CD8-positive, alpha-beta memory T cell (primary cell): ENCODE measurements at places on chromosomes 7 and 10.
A peak's percentile ranks its signal among the peaks of the same experiment; 100 is the strongest.

- no peaks in the 10 kb centered on the region for H3K36me3 ChIP-seq
- no peaks in the 10 kb centered on the region for H3K27me3 ChIP-seq
- DNase-seq, result no peak
- H3K4me1 ChIP-seq, result no peaks in the 10 kb centered on the region
- H3K27ac ChIP-seq, result no peak overlapping the region
These were observed 542.1 kb downstream of the TCERG1L start for GRCh38 chr10:130769146-130770017.

DNA sequence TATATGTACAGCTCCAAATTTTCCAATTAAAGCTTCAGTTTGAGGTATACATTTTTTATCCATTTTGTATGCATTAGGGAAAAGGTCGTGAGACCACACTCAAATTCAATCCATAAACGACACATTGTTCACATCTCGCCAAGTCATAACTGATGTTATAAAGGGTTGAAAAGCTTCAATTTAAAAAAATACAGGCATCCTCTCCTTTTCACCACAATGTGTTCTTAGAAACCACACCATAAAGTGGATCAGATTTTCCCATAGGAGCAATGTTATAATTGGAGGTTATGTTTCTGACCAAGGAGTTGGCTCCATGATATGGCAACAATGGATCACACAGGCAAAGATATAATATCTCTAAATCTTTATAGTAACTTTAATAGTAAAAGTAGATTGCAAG, 663.6 kb downstream of the PARD3 start:
- no peaks in the 10 kb centered on the region for H3K36me3 ChIP-seq
- H3K27ac ChIP-seq, result no peak overlapping the region
- H3K4me3 ChIP-seq, result no peak overlapping the region
- no peaks in the 10 kb centered on the region for H3K27me3 ChIP-seq
- DNase-seq, result no peak

DNA sequence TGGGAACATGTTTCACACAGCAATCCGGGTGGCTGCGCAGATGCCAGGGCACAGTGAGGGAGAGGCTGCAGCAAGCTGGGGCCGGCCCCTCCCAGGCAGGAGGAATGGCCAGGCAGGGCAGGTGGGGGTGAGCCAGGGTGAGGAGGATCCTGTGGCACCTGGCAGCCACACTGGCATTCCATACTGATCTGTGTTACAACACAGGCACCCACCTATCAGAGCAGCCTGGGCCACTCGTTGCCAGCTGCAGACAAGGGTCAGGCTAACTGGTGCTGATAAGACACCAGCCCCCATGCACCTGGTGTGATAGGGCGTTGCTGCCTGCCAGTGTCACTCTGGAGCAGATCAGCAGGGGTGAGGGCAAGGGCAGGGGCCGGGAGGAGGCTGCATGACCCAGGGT, 16.6 kb upstream of the RET start:
- no peaks in the 10 kb centered on the region for H3K27me3 ChIP-seq
- no peak for DNase-seq
- H3K36me3 ChIP-seq, result no peaks in the 10 kb centered on the region
- H3K4me1 ChIP-seq, result no peaks in the 10 kb centered on the region
- H3K27ac ChIP-seq, result no peak overlapping the region
- no peak overlapping the region for H3K4me3 ChIP-seq

DNA sequence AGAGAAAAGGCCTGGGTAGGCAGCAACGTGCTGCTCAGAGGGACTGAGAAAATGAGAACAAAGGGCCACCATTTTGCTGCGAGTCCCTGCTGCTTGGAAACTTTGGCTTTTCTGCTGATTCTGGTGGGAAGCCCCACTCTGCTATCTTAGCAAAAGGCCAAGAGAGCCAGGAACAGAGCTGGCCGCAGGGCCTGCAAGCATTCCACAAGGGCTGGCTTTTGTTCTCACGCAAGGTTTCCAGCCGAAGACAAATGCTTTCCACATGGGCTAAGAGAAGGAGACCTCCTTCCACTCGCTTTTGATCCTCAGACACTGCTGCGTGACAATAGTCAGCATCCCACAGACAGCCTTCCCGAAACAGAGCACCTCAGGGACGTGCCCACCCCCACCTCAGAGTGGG, 163.1 kb downstream of the ARHGAP12 start:
- no peak for DNase-seq
- H3K27ac ChIP-seq, result no peak overlapping the region
- no peaks in the 10 kb centered on the region for H3K27me3 ChIP-seq
- no peaks in the 10 kb centered on the region for H3K36me3 ChIP-seq
- H3K4me3 ChIP-seq, result no peak overlapping the region

DNA sequence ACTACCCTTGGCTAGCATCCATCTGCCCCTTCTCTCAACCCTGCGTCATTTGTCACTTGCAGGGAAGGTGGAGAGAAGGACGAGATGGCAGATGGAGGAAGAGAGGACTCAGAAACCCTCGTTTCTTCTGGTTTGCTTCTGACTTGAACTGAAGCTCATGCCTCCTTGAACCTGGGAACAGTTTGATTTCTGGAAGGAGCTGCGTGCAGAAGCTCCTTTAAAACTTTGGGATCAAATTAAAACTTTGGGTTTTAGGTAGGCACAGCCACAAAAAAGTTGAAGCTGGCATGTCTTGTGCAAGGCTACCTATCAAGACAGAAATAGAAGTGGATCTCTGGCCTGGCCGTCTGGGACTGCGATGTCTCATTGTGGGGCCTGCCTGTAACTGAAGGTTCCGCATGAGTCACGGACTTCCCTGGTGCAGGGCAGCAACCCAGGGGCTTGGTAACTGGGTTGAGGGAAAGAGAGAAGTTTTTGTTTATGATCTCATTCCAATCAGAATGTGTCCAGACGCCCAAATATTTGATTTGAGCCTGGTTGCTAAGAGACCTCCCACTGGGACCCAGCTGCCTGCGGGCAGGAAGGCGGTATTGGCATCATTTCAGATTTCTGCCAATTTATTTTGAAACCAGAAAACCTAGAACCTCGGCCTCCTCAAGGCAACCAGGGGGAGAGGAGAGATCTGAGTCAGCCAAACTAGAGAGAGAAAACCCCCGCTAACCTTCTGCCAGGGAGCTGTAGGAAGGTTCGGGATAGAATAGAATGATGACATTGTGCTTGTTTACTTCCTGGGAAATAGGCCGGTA, 15.8 kb upstream of the CAMK1D start:
- H3K4me3 ChIP-seq, result no peak overlapping the region
- no peaks in the 10 kb centered on the region for H3K36me3 ChIP-seq
- no peaks in the 10 kb centered on the region for H3K27me3 ChIP-seq
- no peak for DNase-seq

- peak overlapping the region; percentile 43 for H3K27ac ChIP-seq
- peaks cover 40% of the 10 kb centered on the region for H3K4me1 ChIP-seq
- no peak for DNase-seq
- no peaks in the 10 kb centered on the region for H3K36me3 ChIP-seq
- no peaks in the 10 kb centered on the region for H3K27me3 ChIP-seq
- H3K4me3 ChIP-seq, result peak overlapping the region; percentile 45
These were observed 493 bp downstream of the ZMIZ2 start for GRCh38 chr7:44748948-44749731.

DNA sequence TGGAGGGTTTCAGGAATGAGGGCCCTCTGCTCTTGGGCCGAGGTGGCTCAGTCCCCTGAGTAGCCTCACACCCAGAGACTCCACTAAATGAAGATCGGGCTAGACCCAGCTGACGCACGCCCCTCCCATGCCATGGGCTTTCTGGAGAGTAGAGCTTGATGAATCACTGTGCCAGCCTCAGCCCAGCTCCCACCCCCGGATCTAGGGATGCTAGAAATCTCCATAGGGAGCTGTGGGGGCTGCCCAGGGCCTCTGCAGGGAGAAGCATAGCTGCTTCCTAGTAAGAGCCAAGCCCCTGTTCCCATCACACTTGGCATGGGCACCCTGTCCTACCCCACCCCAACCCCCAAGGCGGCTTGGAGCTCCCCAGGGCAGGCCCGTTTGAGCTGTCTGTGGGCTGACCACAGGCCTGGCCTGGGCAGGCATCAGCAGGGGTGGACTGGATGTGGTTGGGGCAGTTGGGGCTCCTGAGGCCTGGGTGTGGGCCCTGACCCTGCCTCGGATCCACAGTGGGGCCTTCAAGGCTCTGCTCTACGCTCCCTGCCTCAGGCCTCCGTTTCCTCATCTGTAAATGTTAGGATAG, 121.2 kb downstream of the ZMIZ1 start:
- no peaks in the 10 kb centered on the region for H3K36me3 ChIP-seq
- H3K27me3 ChIP-seq, result no peaks in the 10 kb centered on the region
- no peak overlapping the region for H3K4me3 ChIP-seq
- DNase-seq, result no peak

DNA sequence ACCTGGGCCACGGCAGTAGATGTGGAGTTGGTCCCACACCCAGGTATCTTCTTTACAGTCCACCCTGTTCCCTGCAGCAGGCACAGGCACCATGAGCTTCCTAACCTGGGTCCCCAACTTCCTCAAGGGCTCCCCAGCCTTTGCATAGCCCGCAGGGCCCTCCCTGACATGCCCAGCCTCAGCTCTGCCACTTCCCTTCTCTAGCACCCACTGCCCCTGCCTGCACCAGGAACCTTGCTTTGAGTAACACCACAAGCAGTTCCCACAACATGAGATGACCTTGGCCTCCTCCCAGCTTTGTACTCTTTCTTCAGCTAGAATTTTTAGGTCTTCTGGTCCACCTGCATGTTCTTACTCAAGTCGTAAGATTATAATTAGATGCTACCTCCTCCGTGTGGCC, 92.2 kb upstream of the ZPBP start:
- H3K4me3 ChIP-seq, result no peak overlapping the region

DNA sequence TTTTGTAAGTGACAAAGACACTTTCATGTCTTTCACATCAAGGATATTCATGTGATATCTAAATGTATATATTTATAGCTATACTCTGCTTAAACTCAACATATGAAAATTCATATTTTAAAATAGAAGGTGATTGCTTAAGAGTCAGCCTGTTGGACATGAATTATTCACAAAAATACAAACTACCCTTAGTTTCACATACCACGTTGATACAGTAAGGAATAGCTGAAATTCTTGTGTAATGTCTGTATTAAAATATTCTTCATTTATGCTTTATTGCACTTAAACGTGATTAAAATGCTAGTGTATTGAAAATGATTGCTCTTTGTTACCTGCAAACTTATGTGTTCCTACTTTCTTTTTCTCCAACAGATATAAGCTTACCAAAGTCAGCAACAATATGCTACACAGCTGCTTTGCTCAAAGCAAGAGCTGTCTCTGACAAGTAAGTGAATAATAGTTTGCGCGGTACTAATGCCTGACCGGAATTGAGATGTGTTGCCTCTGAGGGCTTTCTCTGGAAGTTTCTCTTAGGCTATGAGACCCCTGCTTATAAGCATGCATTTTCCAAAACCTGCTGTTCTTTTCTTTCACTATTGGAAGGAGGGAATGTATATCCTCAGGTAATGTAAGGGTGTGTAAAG, 133.8 kb downstream of the WNT2 start:
- H3K27ac ChIP-seq, result no peak overlapping the region
- DNase-seq, result no peak
- H3K27me3 ChIP-seq, result no peaks in the 10 kb centered on the region
- H3K4me3 ChIP-seq, result no peak overlapping the region
- H3K4me1 ChIP-seq, result no peaks in the 10 kb centered on the region
- H3K36me3 ChIP-seq, result no peaks in the 10 kb centered on the region

GRCh38 chr10:91636892-91637291, 4.0 kb upstream of the PPP1R3C start:
- H3K4me1 ChIP-seq, result no peaks in the 10 kb centered on the region
- H3K36me3 ChIP-seq, result no peaks in the 10 kb centered on the region
- no peak overlapping the region for H3K4me3 ChIP-seq
- H3K27me3 ChIP-seq, result peaks cover 9% of the 10 kb centered on the region

- H3K27ac ChIP-seq, result no peak overlapping the region
These were observed 223.9 kb upstream of the PPP2R2D start for GRCh38 chr10:131676800-131677421.

GRCh38 chr10:101000915-101001658, 1.5 kb downstream of the LZTS2 start:
- H3K27me3 ChIP-seq, result no peaks in the 10 kb centered on the region
- H3K4me3 ChIP-seq, result no peak overlapping the region
- no peak for DNase-seq
- peak overlapping the region; percentile 67 for H3K27ac ChIP-seq
- H3K4me1 ChIP-seq, result peaks cover 23% of the 10 kb centered on the region
- H3K36me3 ChIP-seq, result no peaks in the 10 kb centered on the region

DNA sequence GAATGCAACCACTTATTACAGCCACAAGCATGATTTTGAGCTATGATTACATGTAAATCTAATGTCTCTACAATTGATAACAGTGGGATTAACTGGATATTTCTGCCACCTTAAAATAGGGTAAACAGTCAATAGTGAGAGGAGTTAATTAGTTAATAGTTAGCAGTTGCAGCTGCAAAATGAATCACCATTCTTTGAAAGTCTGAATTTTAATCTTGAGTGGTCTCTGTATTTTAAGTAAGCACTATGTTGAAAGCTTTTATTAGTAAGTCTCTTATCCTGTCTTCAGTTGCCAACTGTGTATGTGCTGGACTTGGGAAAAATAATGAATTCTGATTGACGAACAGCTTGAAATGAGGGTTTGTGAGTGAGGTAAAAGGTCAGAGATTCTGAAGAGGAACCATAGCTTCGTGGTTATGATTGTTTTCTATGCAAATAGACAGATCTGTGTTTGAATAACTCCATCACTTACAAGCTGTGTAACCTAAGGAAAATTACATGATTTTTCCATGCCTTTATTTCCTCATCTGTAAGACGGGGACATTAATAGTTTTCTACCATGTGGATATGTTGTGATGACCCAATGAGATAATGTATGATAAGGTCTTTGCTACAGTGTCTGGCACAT, 75.2 kb downstream of the RNLS start:
- H3K27me3 ChIP-seq, result no peaks in the 10 kb centered on the region
- no peaks in the 10 kb centered on the region for H3K4me1 ChIP-seq
- no peaks in the 10 kb centered on the region for H3K36me3 ChIP-seq
- H3K27ac ChIP-seq, result no peak overlapping the region
- no peak overlapping the region for H3K4me3 ChIP-seq
- DNase-seq, result no peak
